Cardiac ventricle fibroblast (primary cell): ENCODE measurements at places on chromosomes 12 and 14. TPM values are rescaled to one million over a fixed set of nuclear protein-coding genes. Genes with fewer than 3 reads are reported as not detected.

PRMT5 gene
- total RNA-seq = 49.7 and 55.9 TPM in 2 replicates

DICER1 gene
- 16.2 and 18.3 TPM in 2 replicates for total RNA-seq

KRT1 gene
- total RNA-seq = not detected in 2 replicates

PPP1R36 gene
- 0.34 and 0.56 TPM in 2 replicates for total RNA-seq

B4GALNT3 gene
- not detected in 2 replicates for total RNA-seq

ITPR2 gene
- 17.8 and 18.5 TPM in 2 replicates for total RNA-seq

GPR137C gene
- total RNA-seq = 0.39 and 0.87 TPM in 2 replicates

CLEC2B gene
- total RNA-seq = 24.3 and 29.7 TPM in 2 replicates

TAS2R20 gene
- 0.62 and 1.0 TPM in 2 replicates for total RNA-seq

DEGS2 gene
- not detected in 2 replicates for total RNA-seq

AQP6 gene
- total RNA-seq = 0.37 and 0.73 TPM in 2 replicates

CD163L1 gene
- total RNA-seq = not detected in 2 replicates

PTCSC3 gene
- not detected in 2 replicates for total RNA-seq

ACRBP gene
- total RNA-seq = 0.10 and 0.31 TPM in 2 replicates

GLIPR1L2 gene
- 1.3 and 3.3 TPM in 2 replicates for total RNA-seq

SYNDIG1L gene
- not detected in 2 replicates for total RNA-seq

CYP46A1 gene
- total RNA-seq = 0.19 and 0.54 TPM in 2 replicates

GRIP1 gene
- total RNA-seq = not detected in 2 replicates

DPF3 gene
- total RNA-seq = 0.19 and 0.29 TPM in 2 replicates

PPP2R5E gene
- 15.1 and 24.5 TPM in 2 replicates for total RNA-seq

PDE3A gene
- 5.9 and 7.4 TPM in 2 replicates for total RNA-seq

SOAT2 gene
- not detected in 2 replicates for total RNA-seq

ASIC1 gene
- 20.7 and 30.7 TPM in 2 replicates for total RNA-seq

KRT75 gene
- not detected in 2 replicates for total RNA-seq

ATP23 gene
- total RNA-seq = 3.9 and 10.9 TPM in 2 replicates

PPP1R1A gene
- total RNA-seq = 0.37 and 0.54 TPM in 2 replicates

ANKS1B gene
- total RNA-seq = 7.8 and 10.9 TPM in 2 replicates
